ENCODE measurements at places on chromosomes 16 and 17. TPM values are rescaled to one million over a fixed set of nuclear protein-coding genes. Genes with fewer than 3 reads are reported as not detected.

Gene HMOX2
- 152 TPM for total RNA-seq

- DNase-seq, result no peak
Measured at GRCh38 chr16:396605-397004, 394 bp upstream of the NME4 start.

Gene SULT1A1
- 1.6 TPM for total RNA-seq

Gene ZP2
- not detected for total RNA-seq

DNA sequence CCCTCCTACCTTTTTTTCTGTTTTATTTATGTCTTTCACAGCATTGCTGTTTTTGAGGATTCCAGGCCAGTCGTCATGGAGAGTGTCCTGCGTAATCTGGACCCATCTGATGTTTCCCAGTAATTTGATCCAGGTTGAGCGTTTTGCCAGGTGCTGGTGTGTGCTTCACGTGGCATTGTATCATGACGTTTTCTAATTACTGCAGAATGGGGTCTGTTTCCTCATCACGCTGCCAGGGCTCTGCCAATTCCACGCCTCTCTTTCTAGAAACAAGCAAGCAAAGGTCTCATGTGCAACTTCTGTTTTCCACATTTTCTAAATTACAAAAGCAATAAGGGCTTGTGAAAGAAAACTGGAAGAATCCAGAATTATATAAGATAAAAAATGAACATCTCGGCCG lies 28.3 kb upstream of the BHLHA9 start:
- peak; percentile 9 for DNase-seq

Gene NLRC5
- 8.4 TPM for total RNA-seq

- DNase-seq, result no peak
Measured at GRCh38 chr16:58842746-58843145, 108.6 kb upstream of the GOT2 start.

Gene ARL16
- total RNA-seq, result 22.7 TPM

GRCh38 chr17:76281573-76282371 lies 16.6 kb downstream of the UBALD2 start:
- no peak for DNase-seq

DNA sequence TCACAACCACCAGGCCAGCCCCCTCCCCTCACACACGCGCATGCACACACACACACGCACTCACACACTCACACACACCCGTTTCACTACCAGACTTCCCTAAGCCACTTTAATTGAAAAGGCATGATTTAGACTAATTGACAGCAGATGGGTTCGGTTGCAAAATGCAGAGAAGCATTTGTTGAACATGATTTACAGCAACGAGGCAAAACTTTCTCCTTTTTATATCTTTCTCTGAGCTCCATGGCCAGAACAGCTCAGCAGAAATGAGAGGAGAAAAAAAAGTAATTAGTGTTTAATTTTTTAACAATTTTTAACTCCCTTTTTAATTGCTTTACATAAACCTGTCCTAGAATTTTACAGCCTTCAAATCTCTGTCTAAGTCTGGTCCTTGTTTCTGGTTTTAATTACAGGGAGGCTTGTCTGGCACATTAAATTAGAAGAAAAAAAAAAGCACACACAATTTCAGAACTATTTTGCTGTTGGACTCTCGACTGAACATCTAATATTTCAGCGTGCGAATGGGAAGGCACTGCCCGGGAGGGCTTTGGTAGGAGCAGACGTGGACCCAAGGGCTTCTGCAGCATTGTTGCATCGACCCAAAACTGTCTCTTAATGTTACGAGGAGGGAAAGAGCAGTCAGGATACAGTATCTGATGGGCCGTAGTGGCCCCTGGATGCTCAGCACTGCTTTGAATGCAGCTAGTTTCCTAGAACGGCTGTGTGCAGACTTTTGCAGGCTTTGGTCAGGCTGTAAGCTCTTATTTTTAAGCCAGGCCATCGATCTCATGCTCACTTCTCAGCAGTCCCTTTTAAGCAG lies 255.9 kb downstream of the SOX9 start:
- DNase-seq, result no peak

DNA sequence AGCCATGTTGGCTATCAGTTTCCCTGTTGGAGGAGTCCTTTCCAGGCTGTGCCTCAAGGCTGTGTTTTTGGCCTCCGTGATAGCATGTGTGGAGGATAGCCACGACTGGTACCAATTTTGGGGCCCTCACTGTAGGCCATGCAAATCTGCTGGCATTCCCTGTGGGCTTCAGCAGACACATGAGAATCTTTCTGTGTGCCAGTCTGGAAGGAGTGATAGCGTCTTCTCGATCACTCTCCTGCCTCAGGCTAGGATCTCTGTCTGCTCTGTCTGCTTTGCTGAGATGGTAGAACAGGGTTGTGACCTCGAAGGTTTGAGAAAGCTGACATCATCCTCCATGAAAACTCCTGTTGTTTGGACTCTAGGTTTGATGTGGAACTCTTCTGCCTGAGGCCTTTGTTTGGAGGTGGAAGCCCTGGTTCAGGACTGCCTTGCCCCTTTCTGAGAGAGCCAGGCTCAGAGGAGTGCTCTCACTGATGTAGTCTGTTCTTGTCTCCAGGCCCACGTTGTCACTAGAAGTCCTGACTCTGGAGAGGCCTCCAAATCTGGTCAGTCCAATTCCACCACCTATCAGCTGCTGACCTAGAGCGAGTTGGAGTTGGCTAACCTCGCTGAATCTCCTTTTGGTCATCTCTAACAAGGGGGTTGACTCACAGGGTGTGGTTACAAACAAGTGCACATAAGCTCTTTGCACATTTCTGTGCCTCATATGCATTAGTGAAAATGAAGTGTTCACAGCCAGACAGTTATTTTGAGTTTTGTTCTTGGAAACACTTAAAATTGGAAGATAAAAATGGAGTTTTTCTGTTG lies 12.1 kb upstream of the EDC4 start:
- DNase-seq, result no peak

Gene GPRC5B
- total RNA-seq, result 0.48 TPM

DNA sequence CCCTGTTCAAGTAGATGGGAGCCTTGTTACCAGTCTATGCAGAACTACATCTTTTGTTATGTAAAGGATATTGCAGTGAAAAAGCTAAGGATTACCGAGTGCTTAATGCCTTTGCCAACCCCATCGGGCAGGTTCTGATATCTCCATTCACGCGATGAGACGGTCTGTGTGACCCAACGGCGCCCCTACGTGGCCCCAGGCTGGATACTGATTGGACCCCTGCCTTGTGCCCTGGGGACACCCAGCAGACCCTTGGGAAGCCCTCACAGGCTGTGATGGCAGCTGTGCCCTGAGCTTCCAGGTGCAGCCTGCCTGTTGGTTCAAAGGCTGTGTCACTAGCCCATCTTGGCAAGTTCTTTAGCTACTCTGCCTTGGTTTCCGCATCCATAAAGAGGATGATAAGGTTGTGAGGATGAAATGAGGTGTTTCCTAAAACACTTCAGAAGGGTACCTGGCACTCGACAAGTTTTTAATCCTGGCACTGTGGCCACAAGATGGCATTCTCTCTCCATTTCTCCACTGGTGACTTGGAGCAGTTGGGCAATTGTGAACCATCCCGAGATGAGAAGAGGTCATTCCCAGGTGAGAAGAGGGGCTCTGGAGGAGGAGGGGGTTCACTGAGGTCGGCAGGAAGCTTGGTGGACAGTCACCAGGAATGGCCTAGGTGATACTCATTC lies 33.6 kb downstream of the HAPSTR1 start:
- DNase-seq, result no peak

Gene VAT1L
- not detected for total RNA-seq

- DNase-seq, result no peak
Measured at GRCh38 chr16:25713785-25714570, 22.2 kb downstream of the HS3ST4 start.

- DNase-seq, result no peak
Measured at GRCh38 chr17:28846231-28846630, 3.6 kb upstream of the FAM222B start.

Gene SLC5A2
- total RNA-seq, result 0.04 TPM

Gene CPD
- total RNA-seq, result 31.8 TPM

- no peak for DNase-seq
Measured at GRCh38 chr16:47493381-47494337, 32.5 kb downstream of the PHKB start.

Gene CCL16
- not detected for total RNA-seq

- no peak for DNase-seq
Measured at GRCh38 chr17:77420095-77420803, 279.5 kb downstream of the SEC14L1 start.

- no peak for DNase-seq
Measured at GRCh38 chr17:81234940-81235821, 3.7 kb downstream of the TEPSIN start.

Gene CNGB1
- total RNA-seq, result 0.14 TPM

DNA sequence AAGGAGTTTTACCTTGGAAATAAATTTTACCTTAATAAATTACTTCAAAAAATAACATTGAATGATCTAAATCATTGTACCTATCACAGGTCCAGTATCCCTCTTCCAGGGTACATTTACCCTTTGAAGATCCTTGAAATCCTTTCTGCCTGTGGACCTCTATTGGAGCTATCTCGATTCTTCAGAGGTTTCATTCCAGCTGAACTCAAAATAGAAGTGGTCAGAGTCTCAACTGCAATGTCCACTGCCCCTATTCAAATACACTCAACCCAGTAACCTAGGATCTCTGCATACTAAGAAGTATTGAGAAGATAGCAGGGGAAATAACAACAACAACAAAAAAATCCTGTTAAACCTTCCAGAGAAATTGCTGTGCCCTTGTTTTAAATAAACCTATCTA lies 9.3 kb downstream of the ABCA5 start:
- no peak for DNase-seq

Gene KRT12
- not detected for total RNA-seq

DNA sequence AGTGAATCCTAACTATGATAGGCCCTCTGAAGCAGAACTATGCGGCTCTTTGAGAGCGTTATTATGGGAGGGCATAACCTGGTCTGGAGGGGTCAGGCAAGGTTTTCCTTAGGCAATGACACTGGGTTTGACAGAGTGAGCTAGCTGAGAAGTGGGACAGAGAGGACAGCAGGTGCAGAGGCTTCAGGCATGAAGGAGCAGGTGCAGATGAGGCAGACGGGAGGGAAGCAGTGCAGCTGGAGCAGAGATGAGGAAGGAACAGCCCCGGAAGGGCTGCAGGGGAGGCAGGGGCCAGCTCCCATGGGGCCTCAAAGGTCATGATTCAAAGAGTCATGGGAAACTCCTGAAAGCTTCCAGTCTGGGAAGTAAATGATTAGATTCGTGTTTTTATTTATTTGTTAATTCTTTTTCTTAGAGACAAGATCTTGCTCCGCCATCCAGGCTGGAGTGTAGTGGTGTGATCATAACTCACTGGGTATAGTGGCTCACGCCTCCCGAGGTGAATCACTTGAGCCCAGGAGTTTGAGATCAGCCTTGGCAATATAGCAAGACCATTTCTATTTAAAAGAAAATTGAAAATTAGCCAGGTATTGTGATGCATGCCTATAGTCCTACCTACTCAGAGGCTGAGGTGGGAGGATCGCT lies 5.4 kb downstream of the MARCHF10 start:
- DNase-seq, result no peak

DNA sequence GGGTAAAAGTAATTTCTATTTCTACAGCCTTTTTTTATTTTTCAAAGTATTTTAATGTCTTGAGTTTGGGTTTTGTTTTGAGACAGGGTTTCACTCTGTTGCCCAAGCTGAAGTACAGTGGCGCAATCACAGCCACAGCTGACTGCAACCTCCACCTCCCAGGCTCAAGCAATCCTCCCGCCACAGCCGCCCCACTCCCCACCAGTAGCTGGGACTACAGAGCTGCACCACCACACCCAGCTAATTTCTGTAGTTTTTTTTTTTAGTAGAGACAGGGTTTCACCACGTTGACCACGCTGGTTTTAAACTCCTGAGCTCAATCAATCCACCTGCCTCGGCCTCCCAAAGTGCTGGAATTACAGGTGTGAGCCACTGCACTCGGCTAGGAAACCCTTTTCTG lies 44.0 kb downstream of the TUBD1 start:
- DNase-seq, result no peak

GRCh38 chr16:12410837-12411490 lies 392.7 kb downstream of the CPPED1 start:
- no peak for DNase-seq

DNA sequence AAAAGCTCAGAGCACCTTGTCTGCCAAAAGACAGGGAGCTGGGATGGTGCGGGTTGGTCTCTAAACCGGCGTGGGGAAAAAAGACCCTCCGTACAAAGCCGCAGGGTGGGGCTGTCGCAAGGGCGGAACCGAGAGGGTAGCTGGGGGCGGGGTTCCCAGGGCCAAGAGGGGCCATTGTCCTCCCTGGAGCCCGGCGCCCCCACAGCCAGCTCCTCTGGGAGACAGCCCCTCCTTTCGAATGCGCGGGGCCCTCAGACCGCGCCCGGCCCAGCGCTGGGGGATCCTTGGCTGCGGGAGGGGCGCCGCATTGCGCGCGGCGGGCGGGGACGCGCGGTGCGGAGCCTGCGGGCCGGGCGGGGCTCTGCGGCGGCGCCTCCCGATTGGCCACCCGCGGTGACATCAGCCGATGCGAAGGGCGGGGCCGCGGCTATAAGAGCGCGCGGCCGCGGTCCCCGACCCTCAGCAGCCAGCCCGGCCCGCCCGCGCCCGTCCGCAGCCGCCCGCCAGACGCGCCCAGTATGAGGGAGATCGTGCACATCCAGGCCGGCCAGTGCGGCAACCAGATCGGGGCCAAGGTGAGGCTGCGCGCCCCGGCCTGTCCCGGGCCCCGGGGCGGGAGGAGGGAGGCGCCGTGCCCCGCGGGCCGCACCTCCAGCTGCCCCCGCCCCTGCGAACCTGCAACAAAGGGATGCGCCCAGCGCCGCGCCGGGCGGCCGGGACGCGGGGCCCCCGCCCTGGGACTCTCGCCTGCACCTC lies at the start of gene TUBB3:
Gene TUBB3, plus strand, starts transcription at position 459 of the 756 bp plus-strand sequence. Its CDS starts 60 bp downstream, at position 519.
- peak; percentile 38 for DNase-seq

Gene HBQ1
- total RNA-seq, result 0.28 TPM

DNA sequence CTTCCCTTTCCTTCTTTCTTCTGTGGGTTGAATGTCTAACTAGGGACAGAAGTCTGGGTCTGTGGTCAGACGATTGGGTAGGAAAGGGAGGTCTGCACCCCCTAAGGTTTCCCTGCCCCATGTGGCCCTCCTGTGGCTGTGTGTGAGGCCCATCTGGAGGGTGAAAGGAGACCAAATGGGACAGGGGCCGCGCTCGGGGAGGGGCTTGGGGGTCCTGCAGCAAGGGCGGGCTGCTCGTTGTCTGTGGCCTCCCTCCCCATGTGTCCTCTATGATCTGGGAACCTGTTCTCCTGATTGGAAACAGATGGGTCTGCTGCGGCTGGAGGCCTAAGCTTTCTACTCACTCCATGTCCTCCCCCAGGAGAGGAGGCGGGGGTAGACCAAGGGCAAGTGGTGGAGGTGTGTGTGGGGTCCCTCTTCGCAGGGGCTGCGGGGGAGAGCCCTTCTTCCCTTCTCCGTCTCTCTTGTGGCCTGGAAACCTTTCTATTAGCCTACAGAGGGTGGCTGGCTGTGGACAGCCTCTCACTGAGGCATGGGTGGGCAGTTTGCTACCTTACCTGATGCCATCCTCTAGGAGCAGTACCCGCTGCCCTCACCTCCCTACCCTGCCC lies 18.6 kb downstream of the IGFBP4 start:
- DNase-seq, result no peak

Gene TERB1
- total RNA-seq, result not detected

DNA sequence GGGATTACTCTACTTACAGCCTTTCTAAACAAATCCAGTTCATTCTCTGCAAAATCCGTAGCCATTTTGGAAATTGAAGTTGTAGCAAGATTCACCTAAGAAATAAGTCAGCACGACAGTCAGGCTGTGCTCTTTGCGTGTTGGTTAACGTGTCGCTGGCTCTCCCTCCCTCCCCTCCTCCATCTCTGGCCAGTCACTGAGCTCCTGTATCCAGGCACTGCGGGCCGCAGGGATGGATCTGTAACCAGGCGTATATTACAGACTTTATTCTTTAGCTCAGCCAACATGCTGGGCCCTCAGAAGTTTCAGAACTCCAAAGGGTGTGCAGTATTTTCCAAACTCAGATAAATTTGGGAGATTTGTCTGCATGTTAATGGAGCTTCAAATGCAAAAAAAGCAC lies 30.8 kb downstream of the KDM8 start:
- DNase-seq, result no peak
